ENCODE measurements at places on chromosomes 12 and 14. TPM values are rescaled to one million over a fixed set of nuclear protein-coding genes. Genes with fewer than 3 reads are reported as not detected.
A peak's percentile ranks its signal among the peaks of the same experiment; 100 is the strongest.

- peaks cover 35% of the 10 kb centered on the region for H3K4me1 ChIP-seq
- no peaks in the 10 kb centered on the region for H3K27me3 ChIP-seq
- H3K4me3 ChIP-seq = peak overlapping the region; percentile 93
- no peak for DNase-seq
- peak overlapping the region; percentile 68 for H3K27ac ChIP-seq
- H3K36me3 ChIP-seq = peaks cover 2% of the 10 kb centered on the region
Observed at GRCh38 chr12:121578230-121579189, 2.3 kb downstream of the KDM2B start.

GRCh38 chr14:89239023-89239422, 178.0 kb downstream of the FOXN3 start:
- H3K27ac ChIP-seq = no peak overlapping the region
- H3K27me3 ChIP-seq = no peaks in the 10 kb centered on the region
- DNase-seq = no peak

DNA sequence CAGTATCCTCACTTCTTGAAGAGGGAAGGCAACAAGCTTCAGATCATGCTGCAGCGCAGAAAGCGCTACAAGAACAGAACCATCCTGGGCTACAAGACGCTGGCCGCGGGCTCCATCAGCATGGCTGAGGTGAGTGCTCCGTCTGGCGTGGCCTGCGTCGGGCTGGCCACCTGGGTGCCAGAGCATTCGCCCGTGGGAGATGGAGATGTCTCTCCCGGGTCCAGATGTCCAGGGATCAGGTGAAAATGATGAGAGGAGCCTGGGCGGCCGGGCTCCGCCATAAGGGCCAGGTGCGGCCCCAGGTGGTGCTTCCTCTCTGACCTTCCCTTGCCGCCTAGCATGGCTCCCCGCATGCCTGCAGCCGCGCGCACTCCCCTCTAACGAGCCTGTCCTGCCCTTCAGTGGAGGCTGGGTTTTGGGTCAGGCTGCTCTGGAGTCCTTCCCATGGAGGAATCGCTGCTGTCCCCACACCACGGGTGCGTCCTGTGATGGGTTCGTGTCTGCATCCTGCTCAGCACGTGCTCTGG, 40.6 kb downstream of the PACS2 start:
- H3K4me1 ChIP-seq = peaks cover 2% of the 10 kb centered on the region
- no peak overlapping the region for H3K27ac ChIP-seq
- H3K36me3 ChIP-seq = no peaks in the 10 kb centered on the region
- no peak for DNase-seq
- no peaks in the 10 kb centered on the region for H3K27me3 ChIP-seq

The TAS2R31 gene
- 3.4 TPM for total RNA-seq

DNA sequence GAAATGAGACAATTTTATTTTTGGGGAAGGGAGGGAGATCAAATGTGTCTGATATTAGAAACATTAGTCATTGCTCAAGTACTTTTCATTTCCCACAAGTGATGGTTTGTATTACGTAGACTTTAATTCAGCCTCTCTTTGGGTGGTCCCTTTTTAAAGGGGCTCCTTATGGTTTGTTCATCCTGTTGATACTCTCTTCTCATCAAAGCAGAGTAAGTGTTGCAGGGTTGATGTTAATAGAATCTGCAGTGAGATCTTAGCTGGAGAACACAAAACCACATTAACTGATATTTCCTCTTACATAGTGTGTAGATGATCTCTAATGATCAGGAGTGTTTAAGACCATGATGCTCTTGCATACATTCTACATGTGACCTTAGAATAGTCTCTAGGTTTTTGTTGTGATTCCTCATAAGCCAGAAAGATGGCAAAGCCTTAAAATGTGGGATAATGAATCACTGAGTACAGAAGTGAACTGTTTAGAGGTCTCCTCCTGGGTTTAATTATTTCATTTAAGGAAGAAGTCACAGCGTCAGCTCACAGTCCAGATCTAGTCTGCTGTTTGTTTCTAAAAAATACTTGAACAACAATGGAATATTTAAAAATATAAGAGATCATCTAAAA, 87.4 kb upstream of the PTPRR start:
- H3K4me3 ChIP-seq = no peak overlapping the region
- no peak for DNase-seq
- H3K27me3 ChIP-seq = no peaks in the 10 kb centered on the region

The KIF5A gene
- 0.35 TPM for total RNA-seq

DNA sequence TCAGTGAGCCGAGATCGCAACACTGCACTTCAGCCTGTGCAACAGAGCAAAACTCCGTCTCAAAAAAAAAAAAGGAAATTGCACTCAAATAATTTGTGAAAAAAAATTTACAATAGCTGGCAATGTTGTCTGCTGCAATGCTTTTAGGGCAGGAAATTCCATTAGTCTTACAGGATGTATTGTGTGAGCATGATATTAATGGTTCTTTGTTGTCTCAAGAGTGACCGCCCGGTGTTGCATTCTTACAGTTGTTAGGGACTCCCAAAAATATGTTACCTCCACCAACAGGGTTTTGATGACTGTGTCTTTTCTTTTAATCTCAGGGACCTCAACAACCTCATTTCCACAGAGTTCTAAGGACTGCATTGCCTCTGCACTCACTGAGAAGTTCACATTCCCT, 44.8 kb downstream of the PZP start:
- H3K27ac ChIP-seq = no peak overlapping the region
- peaks cover 13% of the 10 kb centered on the region for H3K36me3 ChIP-seq
- no peak overlapping the region for H3K4me3 ChIP-seq
- H3K4me1 ChIP-seq = no peaks in the 10 kb centered on the region

- peaks cover 6% of the 10 kb centered on the region for H3K4me1 ChIP-seq
- no peak for DNase-seq
- H3K27ac ChIP-seq = no peak overlapping the region
- no peak overlapping the region for H3K4me3 ChIP-seq
- peaks cover 10% of the 10 kb centered on the region for H3K36me3 ChIP-seq
- H3K27me3 ChIP-seq = no peaks in the 10 kb centered on the region
Observed at GRCh38 chr14:75667099-75667765, 6.2 kb downstream of the TTLL5 start.

The DENND5B gene
- 0.94 TPM for total RNA-seq

The C3AR1 gene
- total RNA-seq = 3.1 TPM

GRCh38 chr14:22579236-22579635, 9.8 kb downstream of the DAD1 start:
- H3K27ac ChIP-seq = peak overlapping the region; percentile 73
- peak overlapping the region; percentile 33 for H3K4me3 ChIP-seq
- H3K36me3 ChIP-seq = no peaks in the 10 kb centered on the region
- H3K27me3 ChIP-seq = no peaks in the 10 kb centered on the region
- no peak for DNase-seq

- no peak overlapping the region for H3K4me3 ChIP-seq
- no peak overlapping the region for H3K27ac ChIP-seq
- H3K36me3 ChIP-seq = peaks cover 7% of the 10 kb centered on the region
- no peaks in the 10 kb centered on the region for H3K27me3 ChIP-seq
Observed at GRCh38 chr14:91233936-91234790, 10.3 kb downstream of the GPR68 start.

DNA sequence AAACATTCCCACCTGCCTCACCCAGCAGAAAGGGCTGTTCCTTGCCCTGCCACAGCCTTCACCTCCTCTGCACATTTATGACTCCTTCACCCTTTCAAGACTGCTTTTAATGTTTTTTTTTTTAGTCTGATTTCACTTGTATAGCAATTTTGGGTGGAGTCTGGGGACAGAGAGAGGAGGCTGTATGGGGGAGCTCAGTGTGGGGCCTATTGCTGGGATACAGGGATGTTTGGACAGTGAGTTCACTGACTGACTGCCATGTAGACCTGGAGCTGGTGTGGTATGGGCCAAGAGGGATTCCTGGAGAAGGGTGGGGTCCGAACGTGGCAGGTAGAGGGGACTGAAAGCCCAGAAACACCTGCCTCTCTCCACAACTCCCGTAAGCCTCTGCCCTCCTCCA, 1.9 kb upstream of the KRT85 start:
- peaks cover 2% of the 10 kb centered on the region for H3K36me3 ChIP-seq
- H3K4me3 ChIP-seq = no peak overlapping the region
- H3K4me1 ChIP-seq = peaks cover 7% of the 10 kb centered on the region
- H3K27ac ChIP-seq = no peak overlapping the region
- no peak for DNase-seq
- peaks cover 71% of the 10 kb centered on the region for H3K27me3 ChIP-seq

GRCh38 chr14:99447739-99448138, 32.9 kb downstream of the SETD3 start:
- DNase-seq = no peak
- H3K4me3 ChIP-seq = no peak overlapping the region
- H3K4me1 ChIP-seq = peaks cover 19% of the 10 kb centered on the region

DNA sequence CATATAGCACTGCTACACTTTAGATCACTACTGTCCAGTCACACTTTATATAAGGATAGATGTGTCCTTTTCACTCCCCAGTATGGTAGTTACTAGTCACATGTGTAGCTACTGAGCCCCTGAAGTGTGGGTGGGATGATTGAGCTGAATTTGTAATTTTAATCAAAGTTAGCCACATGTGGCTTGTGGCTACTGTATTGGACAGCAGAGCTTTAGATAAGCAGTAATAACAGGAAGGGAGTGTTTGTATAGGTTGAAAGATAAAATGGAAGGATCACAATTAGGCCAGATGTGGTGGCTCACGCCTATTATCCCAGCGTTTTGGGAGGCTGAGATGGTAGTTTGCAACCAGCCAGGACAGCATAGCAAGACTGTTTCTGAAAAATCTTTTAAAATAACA, 23.5 kb downstream of the NAA30 start:
- H3K27ac ChIP-seq = no peak overlapping the region
- H3K36me3 ChIP-seq = no peaks in the 10 kb centered on the region
- no peak for DNase-seq

GRCh38 chr12:115946092-115946491, 331.4 kb downstream of the MED13L start:
- peaks cover 4% of the 10 kb centered on the region for H3K27me3 ChIP-seq
- no peak overlapping the region for H3K27ac ChIP-seq
- no peak overlapping the region for H3K4me3 ChIP-seq
- no peaks in the 10 kb centered on the region for H3K4me1 ChIP-seq
- no peak for DNase-seq

GRCh38 chr12:121219353-121219986, 9.5 kb downstream of the P2RX4 start:
- no peak for DNase-seq
- peaks cover 11% of the 10 kb centered on the region for H3K36me3 ChIP-seq
- H3K4me1 ChIP-seq = peaks cover 37% of the 10 kb centered on the region
- peak overlapping the region; percentile 65 for H3K27ac ChIP-seq

DNA sequence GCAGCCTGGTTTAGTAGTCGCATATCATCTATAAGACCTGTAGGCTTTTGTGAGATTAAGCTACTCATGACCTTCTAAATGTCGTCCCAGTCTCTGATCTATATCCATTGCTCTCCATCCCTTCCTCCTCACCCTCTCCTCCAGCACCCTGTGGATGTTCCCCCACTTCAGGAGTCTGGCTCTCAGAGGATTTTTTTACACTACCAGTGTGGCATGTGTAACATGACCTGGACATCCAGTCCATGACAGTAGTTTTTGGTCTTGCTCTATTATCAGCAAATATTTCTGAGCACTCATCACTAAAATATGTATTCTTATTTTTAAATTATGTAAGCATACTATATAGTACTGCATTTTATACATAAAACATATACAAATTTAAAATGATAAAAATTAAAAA, 142.1 kb downstream of the DYRK2 start:
- no peak for DNase-seq
- no peak overlapping the region for H3K4me3 ChIP-seq
- no peak overlapping the region for H3K27ac ChIP-seq
- peaks cover 9% of the 10 kb centered on the region for H3K4me1 ChIP-seq

The KCNH5 gene
- total RNA-seq = not detected
